Breast epithelium (tissue), 4 donors: ENCODE measurements at places on chromosomes 12 and 14. TPM values are rescaled to one million over a fixed set of nuclear protein-coding genes. Genes with fewer than 3 reads are reported as not detected.

Gene GNB3
- 0.80 TPM for total RNA-seq

Gene PPP1R1A
- total RNA-seq: 21.6 TPM

Gene MGST1
- 301 TPM for total RNA-seq

Gene GIT2
- 53.1 TPM for total RNA-seq

Gene NFE2
- 0.15 TPM for total RNA-seq
